T-cell (primary cell): ENCODE measurements at places on chromosomes 12 and 14.

DNA sequence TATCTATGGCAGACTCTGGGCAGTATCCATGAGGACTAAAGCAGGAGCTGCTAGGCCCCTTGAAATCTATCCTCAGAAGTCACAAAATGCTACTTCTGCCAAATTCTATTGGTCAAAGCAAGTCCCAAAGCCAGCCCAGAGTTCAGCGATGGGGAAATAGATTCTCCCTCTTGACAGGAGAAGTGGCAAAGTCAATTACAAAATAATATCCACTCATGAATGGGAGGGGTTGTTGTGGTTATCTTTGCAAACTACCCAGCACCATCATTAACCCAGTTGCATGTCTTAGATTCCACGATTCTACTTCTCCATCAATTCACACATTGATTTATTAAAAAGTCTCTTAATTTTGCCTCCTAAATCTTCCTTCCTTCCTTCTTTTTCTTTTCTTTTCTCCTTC is 30.7 kb upstream of the STXBP6 start:
- no peak for DNase-seq

DNA sequence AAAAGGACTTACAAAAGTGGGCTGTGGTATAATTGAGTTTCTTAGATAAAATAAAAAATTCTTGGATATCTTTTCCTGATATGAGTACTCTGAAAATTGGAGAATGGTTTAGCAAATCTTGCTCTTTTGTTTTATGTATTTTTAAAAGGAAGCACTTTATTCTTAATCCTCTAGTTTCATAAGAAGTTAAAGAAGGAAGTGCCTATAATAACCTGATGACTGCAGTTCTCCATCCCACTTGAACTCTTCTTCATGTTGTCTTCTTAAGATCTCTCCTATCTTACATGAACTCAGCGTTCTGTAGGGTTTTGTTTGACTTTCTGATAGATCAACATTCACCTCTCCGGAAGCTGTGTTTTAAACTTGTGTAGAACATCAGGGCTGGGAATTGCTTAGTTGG is 271.0 kb downstream of the ERC1 start:
- DNase-seq: no peak

DNA sequence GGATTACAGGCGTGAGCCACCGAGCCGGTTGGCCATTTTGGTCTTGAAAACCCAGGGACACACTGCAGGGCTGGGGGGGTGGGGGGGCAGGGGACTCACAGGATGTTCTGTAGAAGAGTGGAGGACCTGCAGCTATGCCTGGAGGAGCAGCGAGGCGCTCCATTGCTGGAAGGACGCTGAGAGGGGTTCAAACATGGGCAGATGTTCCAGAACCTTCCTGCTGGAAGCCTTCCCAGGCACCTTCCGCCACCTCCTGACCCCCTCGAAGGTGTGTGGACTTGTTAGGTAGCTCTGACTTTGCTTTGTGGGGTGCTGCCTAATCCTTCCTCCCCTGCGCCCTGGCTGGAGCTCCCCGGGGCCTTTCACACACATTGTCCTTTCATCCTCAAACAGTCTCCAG is 19.6 kb upstream of the PPP1R13B start:
- no peak for DNase-seq

- DNase-seq: no peak
Measured at GRCh38 chr12:114686426-114686772, 2.4 kb upstream of the TBX3 start.

GRCh38 chr12:105393587-105393986 is 63.1 kb downstream of the C12orf75 start:
- DNase-seq: no peak

GRCh38 chr12:11576104-11576503 is 73.4 kb upstream of the ETV6 start:
- DNase-seq: no peak

DNA sequence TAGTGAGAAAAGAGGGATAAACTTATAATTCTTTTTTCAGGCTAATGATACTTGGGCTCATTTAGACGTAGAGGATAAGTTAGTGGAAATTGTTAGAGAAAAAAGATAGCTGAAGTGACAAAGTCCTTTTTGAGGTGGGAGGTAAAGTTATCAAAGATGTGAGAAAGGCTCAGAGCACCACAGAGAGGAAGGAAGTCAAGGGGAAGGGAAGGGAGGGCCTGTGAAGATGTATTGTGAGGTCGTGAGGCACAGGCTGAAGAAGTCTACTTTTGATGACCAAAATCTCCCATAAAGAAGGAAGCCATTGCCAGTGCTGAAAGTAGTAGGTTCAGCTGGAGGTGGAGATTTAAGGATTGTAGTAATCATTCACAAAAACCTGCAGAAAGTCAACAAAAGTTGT is 19.4 kb upstream of the PTGDR start:
- DNase-seq: no peak

GRCh38 chr14:51507511-51507905 is 144.2 kb upstream of the FRMD6 start:
- no peak for DNase-seq

DNA sequence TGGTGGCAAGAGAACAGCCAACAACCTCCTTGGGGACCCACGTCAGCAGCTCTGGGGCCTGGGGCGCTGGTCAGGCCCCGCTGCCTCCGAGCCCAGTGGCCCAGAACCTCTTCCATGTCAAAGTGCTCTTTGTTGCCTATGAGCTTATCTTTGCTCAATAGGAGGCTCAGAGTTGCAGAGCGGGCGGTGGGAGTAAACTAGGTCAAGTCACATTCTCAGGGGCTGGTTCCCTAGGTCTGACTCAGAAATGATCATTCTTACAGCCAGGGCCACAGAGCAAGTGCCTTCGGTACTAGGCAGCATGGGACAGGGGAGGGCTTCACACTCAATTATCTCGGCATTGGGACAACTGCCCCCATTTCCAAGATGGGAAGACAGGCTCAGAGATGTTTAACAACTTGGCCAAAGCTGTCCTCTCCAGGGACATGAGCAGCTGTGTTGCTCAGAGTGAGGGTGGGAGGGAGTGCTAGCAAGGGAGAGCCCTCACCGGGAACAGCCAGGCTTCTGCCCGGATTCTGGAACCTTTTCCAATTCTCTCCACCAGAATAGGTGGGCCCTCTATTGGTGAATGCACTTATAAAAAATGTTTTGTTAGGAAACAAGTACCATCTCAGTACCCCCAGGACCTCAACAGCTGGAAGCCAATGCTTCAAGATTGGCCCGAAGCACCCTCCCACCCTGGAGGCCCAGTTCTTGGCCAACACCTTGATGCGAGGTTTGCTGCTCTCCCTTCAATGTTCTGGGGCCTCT is 11.9 kb downstream of the SLC25A29 start:
- DNase-seq: no peak

DNA sequence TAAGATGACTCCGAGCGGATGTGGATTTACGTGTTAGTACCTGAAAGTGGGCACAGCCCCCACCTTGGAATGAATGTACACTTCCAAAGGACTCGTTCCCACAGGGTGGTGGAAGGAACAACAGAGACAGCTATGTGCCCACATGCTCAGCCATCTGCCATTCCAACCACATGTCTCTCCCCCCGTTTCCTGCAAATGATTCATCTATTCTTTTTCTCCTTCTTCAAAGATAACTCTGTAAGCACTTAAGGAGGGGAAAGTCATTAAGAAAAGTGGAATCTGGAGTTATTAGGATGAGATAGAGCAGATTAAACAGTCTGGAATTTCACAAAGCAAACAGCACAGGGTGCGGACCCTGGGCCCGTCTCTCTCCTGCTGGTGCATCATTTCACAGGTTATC is 18.5 kb upstream of the DUSP6 start:
- no peak for DNase-seq

- no peak for DNase-seq
Measured at GRCh38 chr14:101774006-101774795, 12.7 kb downstream of the PPP2R5C start.

GRCh38 chr12:127500512-127501035 is 766.4 kb upstream of the TMEM132C start:
- no peak for DNase-seq

DNA sequence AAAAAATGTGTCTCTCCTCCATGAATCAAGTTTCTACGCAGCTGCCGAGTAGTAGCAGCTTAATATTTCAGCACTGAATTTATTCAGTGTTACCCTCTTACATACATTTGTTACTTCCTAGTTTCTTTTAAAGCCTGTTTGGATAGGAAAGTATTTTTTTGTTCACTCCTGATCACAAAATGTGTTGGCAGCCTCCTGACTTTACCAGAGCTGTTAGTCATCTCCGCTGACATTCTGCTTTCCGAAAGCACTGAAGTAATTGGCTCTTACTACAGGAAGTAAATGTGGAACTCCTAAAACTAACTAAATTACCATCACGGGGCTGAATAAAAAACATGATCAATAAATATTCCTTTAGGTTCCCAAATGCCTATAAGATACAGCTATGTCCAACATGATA is 225.5 kb downstream of the EPS8 start:
- DNase-seq: no peak

GRCh38 chr12:100329800-100330199 is 27.1 kb upstream of the SLC17A8 start:
- no peak for DNase-seq

GRCh38 chr12:96244826-96245225 is 50.7 kb downstream of the ELK3 start:
- no peak for DNase-seq

GRCh38 chr14:68036202-68036601 is 216.6 kb downstream of the RAD51B start:
- no peak for DNase-seq

DNA sequence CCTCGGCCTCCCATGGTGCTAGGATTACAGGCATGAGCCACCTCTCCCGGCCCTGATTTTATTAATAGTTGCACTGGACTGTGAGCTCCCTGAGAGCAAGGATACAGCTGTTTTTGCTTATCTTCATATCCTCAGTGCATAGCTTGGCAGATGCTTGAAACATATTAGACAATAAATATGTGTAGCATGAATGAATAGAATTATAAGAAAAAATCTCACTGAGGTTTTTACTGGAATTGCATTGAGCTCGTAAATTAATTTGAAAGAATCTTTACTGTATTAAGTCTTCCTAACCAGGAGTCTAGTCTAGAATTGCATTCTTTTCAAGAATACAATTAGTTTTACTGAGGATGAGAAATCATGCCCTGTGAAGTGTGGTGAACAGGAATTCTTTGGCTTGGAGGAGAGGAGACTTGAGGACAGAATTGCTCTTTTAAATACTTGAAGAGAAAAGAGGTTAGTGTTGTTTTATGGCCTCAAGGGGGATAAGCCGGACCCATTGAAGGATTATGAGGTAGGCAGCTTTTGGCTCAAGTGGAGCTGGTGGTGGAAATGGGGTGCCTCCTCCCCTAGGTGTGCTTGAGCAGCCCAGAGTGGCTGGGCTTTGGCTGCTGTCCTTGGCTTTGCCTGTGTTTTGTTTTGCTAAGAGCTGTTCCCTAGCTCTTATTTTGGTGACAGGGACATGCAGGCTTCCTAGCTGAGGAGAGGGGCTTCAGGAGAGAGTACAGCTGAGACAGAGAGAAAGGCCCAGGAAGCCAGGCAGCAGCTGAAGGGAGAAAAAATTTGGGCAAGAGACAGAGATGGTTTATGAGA is 34.0 kb downstream of the PLEKHD1 start:
- DNase-seq: no peak

DNA sequence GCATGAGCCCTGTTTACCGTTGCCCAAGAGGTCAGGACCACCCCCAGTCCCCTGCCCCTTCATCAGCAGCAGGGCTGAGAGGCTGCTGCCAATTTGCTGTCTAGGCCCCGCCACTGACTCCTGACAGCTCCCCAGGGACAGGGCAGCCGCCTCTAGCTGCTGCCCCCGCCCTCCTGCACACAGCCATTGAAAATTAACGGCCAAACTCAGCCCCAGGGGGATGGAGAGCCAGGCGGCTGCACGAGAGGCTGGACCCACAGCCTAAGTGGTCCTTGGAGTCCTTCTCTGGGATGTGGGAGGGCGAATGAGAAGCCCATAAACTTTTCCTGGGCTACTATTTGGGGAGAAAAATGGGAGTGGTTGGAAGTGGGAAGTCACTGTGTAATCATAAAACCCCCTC is 4.6 kb downstream of the FOXN4 start:
- DNase-seq: no peak

DNA sequence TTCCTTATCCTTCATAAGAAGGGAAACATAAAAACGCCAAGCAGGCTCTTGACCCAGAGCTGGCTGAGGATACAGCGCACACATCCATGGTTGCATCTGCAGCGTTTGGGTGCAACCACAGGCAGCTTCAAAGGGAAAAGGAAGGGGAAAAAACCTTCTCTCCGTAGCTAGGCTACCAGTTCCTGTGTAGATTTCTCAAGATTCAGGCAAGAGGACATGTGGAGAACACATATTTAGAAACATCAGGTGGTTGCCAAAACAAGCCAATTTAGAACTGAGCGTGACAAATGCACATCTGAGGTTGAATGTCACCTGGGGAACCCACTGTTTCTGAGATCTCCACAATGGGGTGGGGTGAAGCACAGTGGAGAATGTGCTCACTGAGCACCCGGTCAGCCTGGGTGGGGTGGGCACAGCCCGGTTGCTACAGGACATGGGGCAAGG is 78.3 kb upstream of the BDKRB2 start:
- peak; percentile 71 for DNase-seq

- DNase-seq: no peak
Measured at GRCh38 chr12:19687371-19687770, 248.1 kb downstream of the AEBP2 start.

DNA sequence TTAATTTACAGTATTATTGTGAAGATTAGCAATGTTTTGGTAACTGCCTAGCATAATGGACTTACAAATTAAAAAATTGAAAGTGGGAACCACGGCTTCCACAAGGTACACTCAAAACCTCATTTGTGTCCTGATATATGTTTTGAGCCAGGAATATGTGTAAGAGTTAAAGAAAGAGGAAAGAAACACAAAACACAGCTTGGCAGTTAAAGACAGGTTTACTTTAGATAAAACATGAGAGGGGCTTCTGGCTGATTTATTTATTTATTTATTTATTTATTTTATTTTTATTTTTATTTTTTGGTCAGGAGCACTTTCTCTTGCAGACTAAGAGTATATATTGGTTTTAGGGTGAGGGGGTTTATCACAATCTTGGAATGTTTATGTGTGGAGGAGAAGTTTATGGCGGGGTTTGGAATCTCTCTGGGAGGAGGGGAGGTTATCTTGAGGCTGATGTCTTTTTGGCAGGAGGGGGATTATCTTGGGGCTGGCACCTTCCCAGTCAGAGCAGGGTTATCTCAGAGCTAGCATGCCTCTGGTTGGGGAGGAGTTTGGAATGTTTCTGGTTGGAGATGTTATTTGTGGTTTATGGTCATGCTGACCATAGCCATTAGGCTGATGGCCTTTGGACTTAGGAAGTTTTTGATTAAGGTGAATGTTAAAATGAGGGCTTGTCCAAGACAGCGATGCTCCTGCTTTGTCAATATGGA is 436.7 kb downstream of the DAD1 start:
- DNase-seq: no peak

- DNase-seq: no peak
Measured at GRCh38 chr12:118637767-118638370, 261.5 kb downstream of the SUDS3 start.

- DNase-seq: peak; percentile 74
Measured at GRCh38 chr12:53746592-53747092, 5.1 kb downstream of the CISTR start.

- no peak for DNase-seq
Measured at GRCh38 chr14:83988275-83988674, 1541.7 kb upstream of the FLRT2 start.

GRCh38 chr12:24625103-24625502 is 323.8 kb downstream of the BCAT1 start:
- no peak for DNase-seq

- DNase-seq: no peak
Measured at GRCh38 chr12:62044450-62045135, 215.6 kb upstream of the USP15 start.
